ENCODE measurements at places on chromosomes 6 and 20.

DNA sequence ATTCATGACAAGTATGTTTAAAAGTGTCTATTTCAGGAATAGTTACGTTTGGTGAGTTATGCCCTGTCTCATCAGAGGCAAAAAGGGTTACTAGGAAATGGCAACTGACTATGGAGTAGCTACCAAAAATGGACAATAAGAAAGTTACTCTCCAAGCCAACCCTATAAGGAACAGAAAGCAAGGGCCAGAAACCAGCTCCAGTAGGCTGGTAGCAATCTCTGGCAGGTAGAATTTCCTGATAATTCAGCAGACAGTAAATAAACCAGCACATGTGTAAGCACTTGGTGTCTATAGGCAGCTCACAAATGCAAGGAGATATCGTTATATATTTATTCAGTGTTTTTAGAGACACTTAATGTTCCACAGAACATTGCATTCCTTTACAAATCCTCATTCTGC, 20.3 kb downstream of the SOX4 start:
- no peak for DNase-seq

DNA sequence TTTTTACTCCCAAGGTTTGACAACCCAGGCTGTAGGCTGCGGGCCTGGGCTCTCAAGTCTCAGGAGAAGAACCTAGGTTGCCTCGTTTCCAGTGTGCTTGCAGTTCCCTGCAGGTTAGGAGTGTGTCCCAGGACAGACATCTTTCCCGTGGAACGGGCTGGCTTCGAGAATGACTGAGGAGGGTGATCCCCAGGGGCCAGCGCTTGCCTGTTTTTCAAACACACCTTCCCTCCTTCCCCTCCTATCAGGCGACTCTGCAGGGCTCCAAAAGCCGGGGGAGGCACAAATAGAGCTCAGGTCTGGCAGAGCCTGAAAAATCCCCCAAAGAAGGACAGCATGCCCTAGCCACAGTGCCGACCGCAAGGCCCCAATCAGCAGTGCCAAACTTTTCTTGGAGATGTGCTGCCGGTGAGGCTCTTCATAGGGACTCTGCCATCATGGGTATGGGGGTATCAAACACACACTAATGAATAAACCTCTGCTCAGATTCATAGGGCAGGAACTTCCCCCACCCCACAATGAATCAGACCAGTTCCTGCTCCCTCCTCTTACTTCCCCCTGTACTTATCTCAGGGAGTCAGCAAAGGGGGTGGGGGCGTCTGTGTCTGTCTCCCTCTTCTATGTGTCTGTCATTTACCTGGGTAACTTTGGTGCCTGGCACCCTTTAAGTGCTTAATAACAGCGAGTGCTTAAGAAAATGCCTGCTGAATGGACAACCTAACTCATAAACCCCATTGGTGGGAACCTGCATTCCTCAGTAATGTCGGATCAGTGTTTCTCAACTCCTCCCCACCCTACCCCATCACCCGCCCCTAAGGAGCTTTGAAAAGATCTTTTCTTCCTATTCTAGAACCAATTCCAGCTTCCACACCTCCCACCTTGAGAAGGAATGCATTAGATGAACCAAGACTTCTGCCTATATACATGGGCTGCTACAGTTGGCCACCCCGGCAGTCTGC, 1.6 kb downstream of the KCNG1 start:
- DNase-seq = peak; percentile 58

GRCh38 chr6:47671777-47672176, 26.6 kb upstream of the ADGRF4 start:
- no peak for DNase-seq

GRCh38 chr6:27375613-27376079, 12.9 kb upstream of the ZNF391 start:
- DNase-seq = no peak

- peak; percentile 28 for DNase-seq
Observed at GRCh38 chr6:26272171-26272637, 92.8 kb upstream of the BTN3A2 start.

- DNase-seq = no peak
Observed at GRCh38 chr6:21500314-21501020, 93.1 kb upstream of the SOX4 start.

- DNase-seq = peak; percentile 7
Observed at GRCh38 chr6:3280866-3281465, 22.2 kb downstream of the PSMG4 start.

DNA sequence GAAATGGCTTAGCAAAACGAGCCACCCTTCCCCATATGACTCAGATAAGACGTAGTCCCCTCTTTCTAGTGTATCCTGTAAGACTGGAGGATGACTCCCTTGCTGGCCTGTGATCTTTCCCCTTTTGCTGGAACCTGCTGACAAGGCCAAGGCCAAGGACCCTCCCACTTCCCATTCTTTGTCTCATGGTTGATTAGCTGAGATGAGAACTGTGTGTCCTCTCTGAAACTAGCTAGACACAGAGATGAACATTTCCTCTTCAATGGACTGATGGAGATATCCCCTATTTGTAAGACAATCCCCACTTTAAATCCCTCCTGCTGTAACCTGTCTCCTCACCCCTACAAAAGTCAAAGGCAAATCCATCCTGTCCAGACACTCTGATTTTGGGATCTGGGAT, 33.4 kb upstream of the SCRT2 start:
- no peak for DNase-seq

- no peak for DNase-seq
Observed at GRCh38 chr6:118565311-118565960, 17.3 kb downstream of the PLN start.

DNA sequence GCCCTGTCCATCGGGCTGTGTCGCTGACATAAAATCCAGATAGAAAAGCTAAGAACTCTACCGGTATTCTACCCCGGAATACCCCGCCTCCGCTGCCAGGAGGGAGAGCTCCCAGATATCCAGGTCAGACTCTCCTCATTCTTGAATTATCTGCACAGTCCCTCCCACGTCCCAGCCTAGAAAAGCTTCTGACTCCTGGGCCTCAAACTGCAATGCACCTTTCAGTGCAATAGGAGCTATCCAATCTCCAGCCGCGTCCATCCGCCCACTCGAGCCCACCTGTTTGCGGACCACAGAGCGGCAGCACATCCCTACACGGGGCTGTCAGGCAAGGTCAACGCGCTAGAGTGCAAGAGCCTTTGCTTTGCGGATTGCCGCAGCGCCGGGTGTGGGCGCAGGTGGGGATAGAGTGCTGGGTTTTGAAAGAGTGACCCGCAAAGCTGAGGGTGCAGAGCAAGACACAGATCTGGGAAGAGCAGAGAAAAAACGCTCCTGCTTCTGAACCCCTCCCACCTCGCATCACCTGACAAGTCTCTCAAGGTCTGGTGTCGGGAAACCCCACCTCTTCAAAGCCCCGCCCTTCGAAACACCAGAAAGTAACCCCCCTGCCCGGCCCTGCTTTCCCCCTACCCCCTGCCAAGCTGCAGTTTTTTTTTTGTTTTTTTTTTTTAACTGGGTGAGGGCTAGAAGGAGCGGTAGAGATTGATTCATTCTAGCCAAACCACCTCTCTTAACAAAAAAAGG, 1.3 kb downstream of the TAPBP start:
- DNase-seq = peak; percentile 68

DNA sequence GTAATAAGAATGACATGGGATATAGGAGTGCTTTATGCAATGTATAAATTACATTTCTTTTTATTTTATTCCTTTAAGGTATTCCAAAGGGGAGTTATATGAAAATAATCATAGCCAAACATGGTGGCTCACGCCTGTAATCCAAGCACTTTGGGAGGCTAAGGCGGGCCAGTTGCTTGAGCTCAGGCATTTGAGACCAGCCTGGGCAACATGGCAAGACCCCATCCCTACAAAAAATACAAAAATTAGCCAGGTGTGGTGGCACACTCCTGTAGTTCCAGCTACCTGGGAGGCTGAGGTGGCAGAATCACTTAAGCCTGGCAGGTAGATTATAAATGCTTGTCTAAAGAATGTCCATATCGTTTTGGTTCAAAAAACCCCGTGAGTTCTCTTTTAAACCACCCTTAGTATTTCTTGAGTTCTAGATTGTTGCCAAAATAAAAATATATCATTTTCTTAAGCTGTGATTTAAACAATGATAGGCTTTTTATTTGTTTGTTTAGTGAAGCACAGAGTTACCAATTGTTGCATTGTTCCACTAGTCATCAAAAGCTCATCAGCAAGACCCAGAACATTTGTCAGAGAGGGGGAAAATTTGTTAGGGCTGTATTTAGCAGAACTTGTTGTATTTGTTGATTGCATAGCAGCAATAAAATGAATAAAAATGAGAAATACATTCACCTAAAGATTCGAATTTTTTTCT, 146.2 kb downstream of the KHDC1L start:
- DNase-seq = no peak

- no peak for DNase-seq
Observed at GRCh38 chr20:59745201-59745600, 140.9 kb downstream of the PHACTR3 start.

DNA sequence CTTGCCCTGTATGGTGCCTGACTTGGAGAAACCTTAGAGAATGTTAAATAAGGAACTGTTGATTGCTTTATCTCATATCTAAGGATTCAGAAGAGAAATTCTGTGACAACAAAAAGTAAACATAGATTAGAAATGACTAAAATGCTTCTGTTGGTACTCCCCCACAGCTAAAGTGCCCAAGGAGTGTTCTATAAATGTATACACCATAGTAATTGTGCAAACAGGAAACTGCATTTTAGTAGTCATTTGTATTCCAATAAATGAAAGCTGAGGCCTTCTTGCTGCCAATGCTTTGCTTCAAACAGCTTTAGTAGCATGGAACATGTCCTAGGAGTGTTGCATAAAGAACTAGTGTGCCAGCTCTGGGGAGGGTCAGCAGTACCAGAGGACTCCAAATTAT, 343.7 kb upstream of the IRAK1BP1 start:
- peak; percentile 22 for DNase-seq

DNA sequence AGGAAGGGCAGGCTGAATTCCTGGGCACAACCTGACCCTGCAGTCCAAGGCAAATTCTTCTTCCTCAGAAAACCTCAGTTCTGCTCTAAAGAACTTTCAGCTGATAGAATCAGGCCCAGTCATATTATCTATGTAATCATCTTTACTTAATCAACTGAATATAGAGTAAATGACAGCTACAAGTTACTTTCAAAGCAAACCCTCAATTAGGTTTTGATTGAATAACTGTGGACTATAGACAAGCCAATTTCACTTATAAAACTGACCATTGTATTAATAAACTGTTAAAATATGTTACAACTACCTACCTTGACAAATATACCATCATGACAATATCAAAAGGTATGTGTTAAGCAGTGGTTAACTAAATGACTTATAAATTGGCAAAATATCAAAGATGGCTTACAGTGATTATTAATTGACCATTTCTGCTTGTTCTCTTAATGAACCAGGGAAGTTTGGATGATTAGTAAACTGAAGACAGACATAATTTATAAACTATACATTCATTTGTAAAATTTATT, 46.1 kb upstream of the ADGRF5 start:
- no peak for DNase-seq

- DNase-seq = peak; percentile 61
Observed at GRCh38 chr6:117491916-117492315, 9.4 kb downstream of the DCBLD1 start.

DNA sequence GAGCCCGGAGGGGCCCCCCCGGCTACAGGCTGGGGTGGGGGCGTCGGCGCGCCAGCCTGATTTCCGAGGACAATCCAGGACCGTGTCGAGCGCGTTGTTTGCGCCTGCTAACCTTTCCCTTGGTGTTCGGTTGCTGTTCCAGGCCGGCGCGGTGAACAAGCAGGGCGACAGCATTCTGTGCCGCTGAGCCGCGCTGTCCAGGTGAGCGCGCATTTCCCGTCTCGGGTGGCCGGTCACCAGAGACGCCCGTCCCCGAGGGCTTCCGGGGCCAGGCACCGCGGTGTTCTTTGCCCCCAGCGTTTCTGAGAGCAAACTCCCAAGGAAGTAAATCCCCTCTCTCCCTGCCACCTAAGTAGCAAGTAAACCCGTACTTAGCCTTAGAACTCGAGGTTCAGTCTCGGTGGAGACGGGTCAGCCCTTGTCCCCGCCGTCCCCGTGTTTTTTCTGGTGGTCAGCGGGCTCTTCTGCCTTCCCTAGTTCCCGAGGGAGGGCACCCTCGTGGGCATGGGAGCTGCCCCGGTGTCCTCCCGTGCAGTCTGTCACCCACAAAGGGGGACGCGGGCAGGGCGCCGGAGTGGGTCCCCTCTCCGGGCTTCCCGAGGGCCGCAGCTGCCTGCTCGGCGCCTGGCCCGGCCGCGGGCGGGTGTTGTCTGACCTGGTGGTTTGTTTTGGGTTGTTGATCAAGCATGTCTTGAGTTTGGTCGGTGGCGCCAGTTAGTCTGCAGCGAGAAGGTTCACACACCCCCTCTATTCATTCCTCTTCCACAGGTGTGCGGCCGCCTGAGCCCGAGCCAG, 1.5 kb downstream of the ID4 start:
- DNase-seq = peak; percentile 27
